Karpas-422 (cell line): ENCODE measurements at places on chromosomes 6 and 20. TPM values are rescaled to one million over a fixed set of nuclear protein-coding genes. Genes with fewer than 3 reads are reported as not detected.

The LAMP5 gene
- not detected in 2 replicates for total RNA-seq

The SOX18 gene
- not detected in 2 replicates for total RNA-seq

The TCP11 gene
- 0.11 TPM in 1 of 2 replicates, not detected in the other for total RNA-seq

The PKHD1 gene
- total RNA-seq, result 0.07 and 0.11 TPM in 2 replicates

DNA sequence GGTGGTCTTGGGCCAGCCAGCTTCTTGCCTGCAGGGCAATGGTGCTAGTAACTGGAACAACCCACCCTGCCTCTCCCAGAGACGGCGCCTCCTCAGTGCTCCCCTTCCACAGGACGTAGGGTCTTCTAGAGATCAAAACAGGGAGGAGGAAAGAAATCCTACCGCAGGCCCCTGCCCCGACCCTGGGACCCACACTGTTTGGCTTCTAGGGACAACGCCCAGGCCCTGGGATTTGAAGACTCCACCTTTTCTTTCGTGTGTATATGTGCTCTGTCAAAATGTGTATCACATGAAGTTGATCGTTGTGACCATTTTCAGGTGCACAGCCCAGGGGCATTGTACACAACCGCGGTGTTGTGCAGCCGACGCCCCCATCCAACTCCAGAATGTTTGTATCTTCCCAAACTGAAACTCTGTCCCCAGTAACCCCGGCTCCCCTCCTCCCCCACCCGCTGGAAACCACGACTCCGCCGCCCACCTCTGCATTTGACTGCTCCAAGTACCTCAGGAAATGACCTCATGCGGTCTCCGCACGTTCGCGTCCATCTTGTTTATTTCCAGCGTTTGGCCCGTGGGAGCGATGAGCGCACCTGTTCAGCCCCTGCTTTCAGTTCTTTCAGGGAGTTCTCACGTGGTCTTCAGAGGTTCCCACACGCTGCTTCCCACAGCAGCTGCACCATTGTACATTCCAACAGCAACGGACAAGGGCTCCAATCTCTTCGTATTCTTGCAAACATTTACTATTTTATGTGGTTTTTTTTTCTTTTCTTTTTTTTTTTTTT lies 3.4 kb upstream of the BHLHE23 start:
- H3K4me1 ChIP-seq, result peaks cover 24% of the 10 kb centered on the region
- H3K27ac ChIP-seq, result no peak overlapping the region
- H3K4me3 ChIP-seq, result peak overlapping the region; percentile 57; the same call in 1 of the 2 replicates
- no peaks in the 10 kb centered on the region for H3K27me3 ChIP-seq
- DNase-seq, result peak; percentile 60

DNA sequence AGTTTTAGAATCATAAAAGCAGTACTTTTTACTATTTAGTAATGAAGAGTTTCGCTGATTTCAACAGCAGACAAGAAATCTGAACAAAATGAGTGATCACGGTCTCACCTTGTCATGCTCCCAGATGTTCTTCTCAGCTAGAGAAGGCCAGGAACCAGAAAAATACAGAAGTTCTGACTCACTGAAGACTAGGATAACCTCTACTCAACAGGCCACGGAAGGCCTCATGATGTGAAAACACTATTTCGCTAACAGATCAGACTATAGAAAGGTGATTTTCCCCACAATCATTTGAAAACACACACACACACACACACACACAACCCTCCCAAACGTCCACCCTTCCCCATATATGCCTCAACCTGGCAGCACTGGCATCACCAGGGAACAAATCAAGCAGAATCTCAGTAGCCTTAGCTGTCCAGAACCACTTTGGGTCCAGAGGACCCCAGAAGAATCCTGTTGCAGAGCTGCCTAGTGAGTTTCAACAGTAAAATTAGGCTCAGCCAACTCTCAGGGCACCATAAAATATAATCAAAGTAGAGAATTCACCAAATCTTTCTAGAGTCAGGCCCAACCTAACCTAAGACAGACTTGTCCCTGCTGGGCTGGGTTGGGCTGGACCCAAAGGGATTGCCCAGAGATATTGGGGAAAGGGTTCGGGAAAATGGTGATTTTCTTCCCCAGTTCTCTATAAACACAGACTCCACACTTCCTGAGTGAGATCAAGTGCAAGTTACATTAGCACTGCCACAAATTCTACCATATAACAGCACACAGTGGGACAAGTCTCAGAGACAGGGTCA lies 7.9 kb downstream of the EXOC2 start:
- H3K27ac ChIP-seq, result no peak overlapping the region
- H3K4me1 ChIP-seq, result no peaks in the 10 kb centered on the region
- DNase-seq, result peak; percentile 25
- H3K36me3 ChIP-seq, result no peaks in the 10 kb centered on the region

DNA sequence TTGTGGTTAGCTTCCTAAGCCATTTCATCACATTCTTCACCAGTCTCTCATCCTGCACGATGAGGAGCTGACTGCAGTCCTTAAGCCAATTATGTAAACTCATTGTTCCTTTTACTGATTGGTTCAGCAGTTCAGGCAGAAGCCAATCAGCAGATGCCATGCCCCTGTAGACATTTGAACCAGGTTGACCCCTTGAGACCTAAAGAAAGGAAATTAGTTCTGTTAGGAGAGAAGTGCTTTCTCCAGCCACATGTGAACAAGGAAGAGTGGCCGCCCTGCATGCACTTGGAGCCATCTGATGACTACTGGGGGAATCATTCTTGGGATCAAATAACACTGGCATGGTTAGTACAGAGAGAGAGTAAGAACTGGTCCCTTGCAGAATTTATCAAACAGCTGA lies 535.2 kb upstream of the ID4 start:
- H3K27ac ChIP-seq, result no peak overlapping the region
- no peaks in the 10 kb centered on the region for H3K4me1 ChIP-seq
- no peaks in the 10 kb centered on the region for H3K27me3 ChIP-seq
- H3K36me3 ChIP-seq, result no peaks in the 10 kb centered on the region

DNA sequence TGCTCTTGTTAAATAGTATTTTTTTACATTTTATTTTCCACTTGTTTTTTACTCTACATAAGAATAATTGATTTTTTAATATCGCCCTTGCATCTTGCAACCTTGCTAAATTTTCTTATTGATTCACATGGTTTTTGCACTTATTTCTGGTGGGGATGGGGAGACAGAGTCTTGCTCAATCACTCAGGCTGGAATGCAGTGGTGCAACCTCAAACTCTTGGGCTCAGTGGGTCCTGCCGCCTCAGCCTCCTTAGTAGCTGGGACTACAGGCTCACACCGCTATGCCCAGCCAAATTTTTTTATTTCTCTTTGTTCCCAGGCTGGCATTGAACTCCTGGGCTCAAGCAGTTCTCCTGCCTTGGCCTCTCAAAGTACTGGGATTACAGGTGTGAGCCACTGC lies 30.3 kb downstream of the LIN28B start:
- no peak for DNase-seq
- no peak overlapping the region for H3K4me3 ChIP-seq
- H3K27me3 ChIP-seq, result no peaks in the 10 kb centered on the region
- no peaks in the 10 kb centered on the region for H3K36me3 ChIP-seq

DNA sequence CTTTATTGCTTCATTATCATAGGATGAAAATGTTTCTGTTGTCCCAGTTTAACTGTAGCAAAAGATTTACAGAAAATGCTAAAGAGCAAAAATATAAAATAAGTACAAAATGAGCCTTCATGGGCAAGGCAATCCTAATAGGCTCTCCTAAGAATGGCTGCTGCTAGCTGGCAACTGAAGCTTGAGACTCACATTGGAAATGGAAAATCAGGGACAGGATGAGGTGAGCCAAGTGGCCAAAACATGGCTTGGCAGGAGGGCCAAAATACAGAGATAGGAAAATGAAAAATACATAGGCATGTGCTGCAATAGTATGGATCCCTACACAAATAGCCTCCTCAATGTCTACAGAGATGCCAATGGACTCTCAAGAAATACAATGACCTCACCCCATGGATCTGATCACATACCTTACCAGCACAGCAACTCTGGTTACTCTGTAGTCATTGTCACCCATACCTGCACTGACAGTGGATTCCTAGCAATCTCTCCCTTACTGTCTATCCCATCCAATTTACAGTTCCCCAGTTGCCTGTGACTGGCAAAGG lies 105.4 kb downstream of the DST start:
- H3K27ac ChIP-seq, result peak overlapping the region; percentile 98
- peaks cover 100% of the 10 kb centered on the region for H3K4me1 ChIP-seq
- no peak for DNase-seq
- H3K4me3 ChIP-seq, result peak overlapping the region; percentile 70
- H3K27me3 ChIP-seq, result no peaks in the 10 kb centered on the region

DNA sequence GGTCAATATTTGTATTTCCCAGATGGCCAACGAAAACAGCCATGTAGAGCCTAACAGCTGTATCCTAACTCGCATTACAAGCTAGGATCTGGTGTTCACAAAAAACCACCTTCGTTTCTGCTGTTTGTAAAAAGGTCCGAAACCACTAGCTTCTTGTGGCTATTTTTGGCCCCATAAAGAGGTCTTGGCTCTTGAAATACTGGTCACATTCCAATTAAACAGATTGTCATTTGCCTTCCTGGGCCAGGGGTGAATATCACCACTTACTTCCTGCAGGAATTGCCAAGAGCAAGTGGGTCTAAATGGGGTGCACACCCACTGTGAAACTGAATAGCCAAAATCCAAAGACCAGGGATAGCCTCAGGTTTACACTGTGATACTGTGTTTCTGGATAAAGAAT lies 48.2 kb downstream of the TSHZ2 start:
- no peak overlapping the region for H3K27ac ChIP-seq
- no peaks in the 10 kb centered on the region for H3K27me3 ChIP-seq
- no peak for DNase-seq
- no peaks in the 10 kb centered on the region for H3K36me3 ChIP-seq
- no peaks in the 10 kb centered on the region for H3K4me1 ChIP-seq

DNA sequence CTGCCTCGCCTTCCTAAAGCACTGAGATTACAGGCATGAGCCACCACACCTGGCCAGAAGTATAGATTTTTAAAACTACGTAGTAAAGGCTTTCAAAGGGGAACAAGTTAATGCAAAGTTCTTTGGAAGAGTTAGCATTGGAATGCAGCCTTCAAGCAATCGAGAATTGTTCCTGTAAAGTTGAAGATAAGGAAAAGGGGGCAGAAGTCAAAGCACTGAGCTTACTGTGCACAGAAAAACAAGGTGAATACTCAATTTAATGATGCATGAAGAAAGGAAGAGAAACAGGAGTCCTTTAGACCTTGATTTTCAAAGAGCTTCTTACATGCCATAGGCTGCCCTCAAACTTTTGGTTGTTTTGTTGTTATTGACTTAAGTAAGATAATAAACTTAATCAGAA lies 29.1 kb upstream of the LGSN start:
- H3K27ac ChIP-seq, result no peak overlapping the region
- H3K4me3 ChIP-seq, result no peak overlapping the region
- H3K4me1 ChIP-seq, result peaks cover 15% of the 10 kb centered on the region
- H3K27me3 ChIP-seq, result no peaks in the 10 kb centered on the region

DNA sequence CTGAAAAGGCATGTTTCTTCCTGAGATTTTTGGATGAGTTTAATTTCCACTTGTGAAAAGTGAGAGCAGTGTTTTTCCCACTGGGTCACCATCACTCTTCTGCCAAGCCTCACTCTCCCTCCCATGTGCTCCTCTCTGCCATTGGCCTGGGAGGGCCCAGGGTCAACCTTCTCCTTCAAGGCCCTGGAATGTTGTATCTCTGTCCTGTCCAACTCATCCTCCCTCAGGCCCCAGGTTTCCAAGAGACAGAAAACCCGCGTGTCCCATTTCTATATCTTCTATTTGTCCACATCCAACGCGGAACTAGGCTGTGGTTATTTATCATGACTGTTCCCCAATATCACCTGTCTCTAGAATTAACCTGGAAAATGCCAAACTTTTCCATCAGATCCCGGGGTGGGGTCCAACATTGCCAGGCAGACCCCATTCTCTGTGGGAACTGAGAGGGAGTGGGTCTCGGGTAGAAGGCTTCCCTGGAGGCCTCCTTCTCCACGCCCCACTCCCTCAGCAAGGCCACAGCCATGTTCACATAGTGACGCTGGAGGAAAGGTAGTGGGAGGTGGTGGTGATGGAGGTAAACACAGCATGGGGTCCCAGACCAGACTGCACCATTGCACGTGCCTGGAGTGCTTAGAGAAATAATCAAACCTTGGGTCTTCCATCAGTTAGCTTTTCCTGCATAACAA lies 173.5 kb downstream of the SCP2D1 start:
- peaks cover 3% of the 10 kb centered on the region for H3K4me1 ChIP-seq
- DNase-seq, result peak; percentile 15
- no peaks in the 10 kb centered on the region for H3K27me3 ChIP-seq
- no peaks in the 10 kb centered on the region for H3K36me3 ChIP-seq

GRCh38 chr6:16767765-16768476 lies 6.7 kb upstream of the ATXN1 start:
- H3K4me1 ChIP-seq, result peaks cover 9% of the 10 kb centered on the region
- H3K4me3 ChIP-seq, result no peak overlapping the region
- DNase-seq, result no peak
- no peaks in the 10 kb centered on the region; the same call in 1 of the 2 replicates for H3K27me3 ChIP-seq
